Stimulated activated CD4-positive, alpha-beta T cell treated with anti-CD3 and anti-CD28 coated beads, Interleukin-15, amount 100 ng/mL, for 1 hour (primary cell): ENCODE measurements at places on chromosomes 2 and 18.

DNA sequence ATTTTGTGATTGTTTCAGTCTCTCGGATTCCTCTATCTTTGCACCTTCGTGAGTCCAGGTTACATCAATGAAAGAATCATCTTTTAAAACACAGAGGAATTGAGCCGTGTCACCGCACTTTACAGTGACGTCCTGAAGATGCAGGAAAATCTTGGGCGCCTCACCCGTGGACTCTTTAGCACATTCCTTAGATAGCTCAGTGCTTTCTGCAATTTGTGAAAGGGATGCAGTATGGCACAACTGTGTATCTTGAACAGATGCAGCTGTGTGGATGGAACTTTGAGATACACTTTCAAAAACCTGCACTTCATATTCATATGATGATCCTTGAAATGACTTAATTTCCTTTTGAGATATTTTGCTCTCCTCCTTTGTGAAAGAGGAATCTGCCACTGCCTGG, 50.9 kb downstream of the TTN start:
- DNase-seq: no peak

GRCh38 chr18:57352271-57352701, at the start of gene ST8SIA3:
Gene ST8SIA3, plus strand, starts transcription at chr18:57352557. Its CDS starts 290 bp downstream, at chr18:57352847.
- no peak for DNase-seq

- DNase-seq: no peak
These were observed 266.9 kb downstream of the GBX2 start for GRCh38 chr2:235901243-235901642.

GRCh38 chr2:197097578-197098366, 171.3 kb upstream of the PGAP1 start:
- no peak for DNase-seq

DNA sequence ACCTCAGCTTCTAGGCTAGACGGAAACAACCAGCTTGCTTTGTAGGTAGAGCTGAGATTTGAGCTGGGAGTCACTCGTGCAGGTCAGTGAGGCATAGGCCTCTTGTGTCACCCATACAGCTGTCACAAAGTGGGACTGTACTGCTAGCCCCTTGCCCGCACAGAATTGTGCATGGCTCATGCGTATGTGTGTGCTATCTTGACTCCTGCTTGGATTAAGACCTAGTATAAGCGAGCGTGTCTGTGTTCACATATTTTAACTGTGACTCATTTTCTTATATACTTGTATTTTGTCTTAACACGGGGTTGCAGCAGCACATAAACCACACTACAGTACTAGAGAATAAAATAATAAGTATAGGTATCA, 20.1 kb downstream of the CEP68 start:
- no peak for DNase-seq

DNA sequence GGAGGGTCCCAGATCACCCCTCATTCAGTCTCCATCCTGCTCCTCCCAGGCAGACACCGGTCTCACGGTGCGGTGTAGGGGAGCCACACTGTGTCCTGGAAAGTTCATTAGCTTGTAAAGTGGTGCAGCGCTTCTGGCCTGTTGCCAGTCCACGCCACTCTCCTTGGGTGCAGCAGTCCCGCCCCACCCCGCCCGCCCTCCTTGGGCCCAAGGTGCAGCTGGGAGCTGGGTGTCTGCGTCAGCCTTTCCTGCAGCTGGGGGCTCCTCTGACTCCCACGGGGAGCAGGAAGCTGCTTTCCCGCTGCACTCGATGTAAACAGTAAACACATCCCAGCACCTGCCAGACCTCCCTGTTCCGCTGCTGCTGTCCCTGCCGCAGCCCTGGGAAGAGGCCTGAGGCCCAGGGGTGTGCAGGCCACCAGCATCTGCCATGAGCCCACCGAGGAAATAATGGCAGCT, 53.8 kb upstream of the ASB18 start:
- no peak for DNase-seq

DNA sequence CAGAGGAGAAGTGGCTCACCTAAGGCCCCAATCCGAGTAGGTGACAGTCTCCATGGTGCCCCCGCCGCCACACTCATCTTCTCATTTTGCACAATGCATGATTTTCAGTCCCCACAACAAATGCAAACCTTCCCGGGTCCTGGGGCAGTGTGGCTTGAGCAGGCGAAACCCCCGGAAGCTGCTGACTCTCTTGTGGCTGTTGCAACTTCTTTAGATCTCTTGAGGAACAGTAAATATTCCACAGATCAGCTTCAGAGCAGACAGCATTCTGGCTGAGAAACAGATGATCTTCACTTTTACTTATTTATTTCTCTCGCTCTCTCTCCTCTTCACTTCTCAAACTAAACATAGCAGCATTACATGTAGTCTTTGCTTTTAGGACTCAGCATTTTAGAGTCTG, 51.9 kb downstream of the ASAP2 start:
- DNase-seq: no peak

DNA sequence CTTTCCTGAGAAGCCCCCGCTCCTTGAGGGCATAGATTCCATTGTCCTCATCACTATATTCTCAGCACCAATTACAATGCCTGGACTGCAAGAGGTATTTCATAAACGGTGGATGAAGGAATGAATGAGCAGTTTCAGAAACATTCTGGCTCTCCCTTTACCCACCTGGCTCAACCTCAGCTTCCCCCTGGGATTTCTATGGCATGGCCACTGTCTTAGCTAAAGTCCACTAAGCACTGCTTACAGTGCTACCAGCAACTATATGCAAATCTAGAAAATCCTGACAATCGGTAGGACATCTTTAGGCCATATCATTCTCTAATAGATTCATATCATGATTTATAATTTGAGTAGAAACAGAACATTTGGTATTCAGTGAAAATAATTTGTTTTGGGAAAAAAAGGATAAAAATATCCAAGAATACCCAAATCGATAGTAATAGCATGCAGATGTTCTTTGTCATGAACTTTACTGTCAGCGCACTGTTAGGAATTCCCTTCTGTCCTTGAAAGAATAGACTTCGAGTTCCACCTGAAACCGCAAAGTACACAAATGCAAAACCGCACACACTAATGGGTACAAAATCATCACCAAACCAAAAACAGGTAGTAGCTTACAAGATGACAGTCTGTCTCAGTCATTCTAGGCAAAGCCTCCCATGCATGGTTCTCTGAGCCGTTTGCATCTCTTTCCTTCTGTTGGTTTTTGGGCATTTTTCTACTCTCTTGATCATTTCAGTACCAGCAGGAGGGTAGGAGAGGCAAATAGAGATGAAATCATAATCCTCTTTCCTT, 303.6 kb upstream of the ID2 start:
- DNase-seq: no peak

DNA sequence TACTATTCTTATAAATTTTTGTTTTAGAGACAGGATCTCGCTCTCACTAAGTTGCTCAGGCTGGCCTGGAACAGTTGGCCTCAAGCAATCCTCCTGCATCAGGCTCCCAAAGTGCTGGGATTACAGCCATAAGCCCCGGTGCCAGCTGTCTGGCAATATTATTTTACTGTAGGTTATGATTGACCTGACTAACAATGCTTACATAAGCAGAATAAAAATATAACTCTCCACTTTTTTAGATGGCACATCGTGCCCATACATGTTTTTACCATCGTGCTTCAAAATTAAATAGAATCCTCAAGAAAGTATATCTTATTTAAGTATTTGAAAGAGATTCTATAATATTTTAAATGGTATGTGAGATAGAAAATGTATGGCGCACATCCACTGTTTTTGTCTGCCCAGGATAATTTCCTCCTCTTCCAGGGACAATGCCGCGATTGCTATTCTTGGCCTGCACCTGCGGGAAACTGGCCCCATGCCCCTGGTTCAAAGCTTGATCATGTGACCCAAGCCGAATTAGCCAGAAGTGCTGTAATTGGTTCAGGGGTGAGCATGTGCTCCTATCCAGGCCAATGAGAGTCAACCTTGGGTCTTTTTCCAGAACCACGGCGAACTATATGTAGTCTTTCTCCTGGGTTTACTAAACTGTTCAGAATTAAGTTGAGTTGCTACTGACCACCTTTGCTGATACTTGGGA, 38.3 kb upstream of the GREB1L start:
- DNase-seq: no peak
